ENCODE measurements at places on chromosomes 3 and 15. TPM values are rescaled to one million over a fixed set of nuclear protein-coding genes. Genes with fewer than 3 reads are reported as not detected.

DNA sequence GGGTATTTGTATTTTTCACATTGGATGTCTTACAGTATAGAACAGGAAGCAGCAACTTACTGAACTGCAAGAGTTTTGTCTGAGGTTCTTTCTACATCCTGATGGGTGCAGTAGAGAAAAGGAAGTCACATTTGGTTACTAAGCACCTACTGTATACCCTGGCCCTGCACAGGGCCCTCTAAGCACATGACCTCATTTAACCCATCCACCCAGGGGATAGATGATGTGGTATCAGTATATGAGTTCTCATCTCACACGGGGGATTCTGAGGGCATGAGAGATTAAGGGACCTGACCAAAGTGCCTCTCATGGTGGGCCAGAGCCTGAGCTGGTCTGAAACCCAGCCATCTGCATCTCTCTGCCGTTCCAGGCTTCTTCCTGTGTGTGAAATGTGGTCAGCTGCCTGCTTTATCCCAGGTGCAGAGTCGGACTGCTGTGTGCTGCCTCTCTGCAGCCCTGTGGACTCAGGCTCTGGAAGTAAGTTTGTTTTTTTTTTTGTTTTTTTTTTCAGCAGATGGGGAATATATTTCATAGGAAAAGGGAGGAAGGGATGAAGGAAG lies 17.9 kb downstream of the SLC6A11 start:
- H3K27ac ChIP-seq, result no peak overlapping the region
- H3K4me1 ChIP-seq, result no peaks in the 10 kb centered on the region
- no peak overlapping the region for H3K4me3 ChIP-seq

- H3K36me3 ChIP-seq, result no peaks in the 10 kb centered on the region
- DNase-seq, result no peak
- H3K4me1 ChIP-seq, result no peaks in the 10 kb centered on the region
- H3K27me3 ChIP-seq, result no peaks in the 10 kb centered on the region
Observed at GRCh38 chr15:85875756-85876155, 81.0 kb upstream of the KLHL25 start.

DNA sequence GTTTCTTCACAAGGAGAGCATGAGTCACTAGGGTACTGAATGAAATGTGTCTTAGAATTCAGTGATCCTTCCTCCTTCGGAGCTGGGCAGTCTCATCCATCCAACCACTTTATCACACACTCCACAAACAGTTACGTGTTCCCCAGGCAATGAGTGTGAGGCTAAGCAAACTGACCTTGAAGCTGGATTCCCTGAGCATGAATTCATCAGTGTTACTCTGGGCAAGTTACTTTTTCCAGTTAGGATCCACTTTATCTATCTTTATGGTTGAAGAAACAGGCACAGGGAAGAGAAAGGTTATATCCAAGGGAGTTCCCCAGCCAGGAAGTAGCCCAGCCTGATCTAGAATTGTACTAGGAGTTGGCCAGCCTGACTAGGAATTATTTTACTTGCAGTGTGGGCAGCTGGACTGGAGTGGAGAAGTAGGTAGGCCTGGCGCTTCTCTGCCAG lies 17.1 kb upstream of the GCNT3 start:
- no peak overlapping the region for H3K27ac ChIP-seq
- no peak overlapping the region for H3K4me3 ChIP-seq
- no peak for DNase-seq
- H3K36me3 ChIP-seq, result no peaks in the 10 kb centered on the region

The CLDN16 gene
- not detected for total RNA-seq
